Activated CD4-positive, CD25-positive, alpha-beta regulatory T cell (primary cell): ENCODE measurements at places on chromosomes 1 and 21.
A peak's percentile ranks its signal among the peaks of the same experiment; 100 is the strongest.

DNA sequence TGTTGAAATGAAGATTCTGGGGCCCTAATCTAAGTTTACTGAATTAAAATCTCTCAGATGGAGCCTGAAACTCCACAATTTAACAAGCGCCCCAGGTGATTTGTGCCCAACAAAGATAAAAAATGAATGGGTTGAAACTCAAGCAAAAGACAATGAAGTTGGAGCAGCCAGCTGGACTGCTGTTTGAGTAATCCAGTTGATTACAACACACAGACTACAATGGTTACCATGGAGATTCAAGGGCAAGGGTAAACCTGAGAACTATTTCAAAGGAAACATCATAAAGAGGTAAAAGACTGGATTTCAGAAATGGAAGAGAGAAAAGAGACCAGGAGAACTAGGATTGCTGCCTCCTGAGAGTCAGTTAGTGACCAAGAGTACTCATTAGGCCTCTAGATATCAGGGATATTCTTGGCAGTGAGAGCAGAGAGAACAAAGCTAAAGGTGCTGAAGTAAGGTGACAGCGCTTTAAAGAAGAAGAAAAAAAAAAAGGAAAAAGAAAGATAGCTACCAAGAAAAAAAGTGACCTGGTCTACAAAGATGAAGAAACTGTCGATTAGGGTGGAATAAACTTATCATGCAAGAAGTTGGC is 44.5 kb downstream of the LRRC53 start:
- no peak for DNase-seq

DNA sequence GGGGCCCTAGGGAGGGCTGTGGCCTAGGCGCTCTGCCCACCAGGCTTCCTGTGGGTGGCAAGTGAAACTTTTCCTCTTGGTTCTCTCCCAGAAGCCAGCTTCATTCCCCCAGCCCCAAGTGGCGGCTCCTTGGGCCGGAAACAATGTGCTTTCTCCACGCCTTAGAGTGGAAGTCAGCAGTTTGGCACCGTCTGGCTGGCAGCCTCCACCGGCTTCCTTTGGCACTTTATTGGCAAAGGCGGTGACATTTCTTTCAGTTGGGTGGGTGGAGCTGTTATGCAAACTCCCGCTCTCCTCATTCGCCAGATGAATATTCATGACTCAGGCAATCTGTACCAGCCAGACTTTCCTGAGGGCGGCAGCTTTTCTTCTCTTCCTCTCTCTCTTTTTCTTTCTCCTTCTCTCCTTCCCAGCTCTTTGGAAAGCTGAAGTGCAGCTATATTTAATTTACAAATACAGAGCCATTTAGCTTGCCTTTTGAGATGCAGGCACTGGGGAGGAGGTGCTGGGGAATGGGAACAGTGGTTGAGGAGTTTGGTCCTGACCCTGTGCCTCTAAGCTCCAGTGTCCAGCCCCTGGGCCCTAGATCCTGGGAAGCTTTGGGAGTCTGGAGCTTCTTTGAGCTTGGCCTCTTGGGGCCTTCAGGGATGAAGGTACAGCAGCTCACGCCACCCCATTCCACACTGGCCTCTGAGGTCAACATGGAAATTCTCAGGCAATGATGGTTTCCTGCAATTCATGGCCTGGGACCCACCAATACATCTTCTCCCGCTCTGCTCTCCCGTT is 67.8 kb upstream of the POU3F1 start:
- no peak for DNase-seq

- no peak for DNase-seq
These were observed 48.3 kb upstream of the FCRL4 start for GRCh38 chr1:157646144-157646543.

DNA sequence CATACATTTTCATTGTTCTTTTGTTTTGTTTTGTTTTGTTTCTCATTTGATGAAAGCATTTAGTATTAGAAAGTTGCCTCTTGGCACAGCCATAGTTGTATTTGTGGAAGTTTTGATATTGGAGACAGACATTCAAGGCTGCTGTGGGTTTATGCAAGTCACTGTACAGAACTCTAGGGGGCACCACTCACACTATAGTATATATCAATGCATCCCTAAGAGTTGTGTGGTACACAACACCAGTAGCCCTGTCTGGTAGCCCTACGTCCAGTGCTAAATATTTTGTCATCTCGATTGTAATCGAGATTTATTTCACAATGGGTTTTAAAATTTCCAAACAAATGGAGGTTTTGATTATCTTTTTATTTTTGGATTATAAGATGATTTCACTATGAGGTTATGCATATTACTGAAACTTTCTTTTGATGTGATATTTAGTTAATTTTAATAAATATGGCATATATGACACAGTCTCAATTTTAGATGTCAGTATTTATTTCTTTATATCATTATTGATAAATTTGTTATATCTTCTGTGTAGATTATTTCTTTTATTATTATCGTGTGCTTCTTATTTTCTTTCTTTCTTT is 112.2 kb downstream of the NR5A2 start:
- DNase-seq: no peak

DNA sequence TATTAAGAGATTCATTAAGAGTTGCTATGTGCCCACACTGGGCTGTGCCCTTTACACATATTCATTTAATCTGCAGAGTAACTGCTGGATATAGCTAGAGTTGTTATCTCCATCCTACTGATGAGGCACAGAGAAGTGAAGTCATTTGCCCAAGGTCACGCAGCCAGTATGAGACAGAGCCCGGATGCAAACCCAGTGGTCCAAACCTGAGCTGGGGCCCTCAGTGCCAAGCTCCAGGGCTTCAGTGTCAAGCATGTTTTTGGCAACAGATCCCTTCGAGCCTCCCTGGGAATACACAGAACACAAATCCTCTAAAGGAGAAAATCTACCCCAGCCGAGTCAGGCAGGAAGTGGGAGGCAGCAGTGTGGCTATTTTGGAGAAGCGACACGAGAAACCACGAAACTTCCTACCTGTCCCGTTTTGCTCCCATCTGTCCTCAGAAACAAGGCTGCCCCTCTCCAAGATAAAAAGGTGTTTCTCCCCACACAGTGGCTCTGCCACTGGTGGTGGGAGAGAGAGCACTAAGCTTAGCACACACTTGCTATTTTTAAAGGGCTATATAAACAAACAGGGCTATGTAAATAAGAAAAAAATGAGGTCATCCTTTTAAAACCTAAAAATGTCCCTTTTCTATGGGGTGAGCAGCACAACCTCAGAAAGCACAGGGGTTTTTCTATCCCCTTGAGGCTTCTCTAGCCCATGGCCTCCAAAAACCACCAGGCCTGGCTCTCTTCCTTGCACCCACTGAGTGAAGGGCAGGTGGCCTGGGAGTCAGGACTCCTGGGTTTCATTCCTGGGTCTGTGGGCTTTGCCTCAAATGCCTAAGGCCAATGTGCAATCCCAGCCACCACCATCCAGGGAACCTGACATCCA is 138.6 kb upstream of the EDN2 start:
- DNase-seq: no peak

DNA sequence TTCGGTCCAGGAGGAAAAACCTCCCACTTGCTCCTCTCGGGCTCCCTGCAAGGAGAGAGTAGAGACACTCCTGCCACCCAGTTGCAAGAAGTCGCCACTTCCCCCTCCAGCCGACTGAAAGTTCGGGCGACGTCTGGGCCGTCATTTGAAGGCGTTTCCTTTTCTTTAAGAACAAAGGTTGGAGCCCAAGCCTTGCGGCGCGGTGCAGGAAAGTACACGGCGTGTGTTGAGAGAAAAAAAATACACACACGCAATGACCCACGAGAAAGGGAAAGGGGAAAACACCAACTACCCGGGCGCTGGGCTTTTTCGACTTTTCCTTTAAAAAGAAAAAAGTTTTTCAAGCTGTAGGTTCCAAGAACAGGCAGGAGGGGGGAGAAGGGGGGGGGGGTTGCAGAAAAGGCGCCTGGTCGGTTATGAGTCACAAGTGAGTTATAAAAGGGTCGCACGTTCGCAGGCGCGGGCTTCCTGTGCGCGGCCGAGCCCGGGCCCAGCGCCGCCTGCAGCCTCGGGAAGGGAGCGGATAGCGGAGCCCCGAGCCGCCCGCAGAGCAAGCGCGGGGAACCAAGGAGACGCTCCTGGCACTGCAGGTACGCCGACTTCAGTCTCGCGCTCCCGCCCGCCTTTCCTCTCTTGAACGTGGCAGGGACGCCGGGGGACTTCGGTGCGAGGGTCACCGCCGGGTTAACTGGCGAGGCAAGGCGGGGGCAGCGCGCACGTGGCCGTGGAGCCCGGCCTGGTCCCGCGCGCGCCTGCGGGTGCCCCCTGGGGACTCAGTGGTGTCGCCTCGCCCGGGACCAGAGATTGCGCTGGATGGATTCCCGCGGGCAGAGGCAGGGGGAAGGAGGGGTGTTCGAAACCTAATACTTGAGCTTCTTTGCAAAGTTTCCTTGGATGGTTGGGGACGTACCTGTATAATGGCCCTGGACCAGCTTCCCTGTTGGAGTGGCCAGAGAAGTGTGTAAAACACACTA is 45.3 kb downstream of the MRPL39 start:
- DNase-seq: peak; percentile 44

DNA sequence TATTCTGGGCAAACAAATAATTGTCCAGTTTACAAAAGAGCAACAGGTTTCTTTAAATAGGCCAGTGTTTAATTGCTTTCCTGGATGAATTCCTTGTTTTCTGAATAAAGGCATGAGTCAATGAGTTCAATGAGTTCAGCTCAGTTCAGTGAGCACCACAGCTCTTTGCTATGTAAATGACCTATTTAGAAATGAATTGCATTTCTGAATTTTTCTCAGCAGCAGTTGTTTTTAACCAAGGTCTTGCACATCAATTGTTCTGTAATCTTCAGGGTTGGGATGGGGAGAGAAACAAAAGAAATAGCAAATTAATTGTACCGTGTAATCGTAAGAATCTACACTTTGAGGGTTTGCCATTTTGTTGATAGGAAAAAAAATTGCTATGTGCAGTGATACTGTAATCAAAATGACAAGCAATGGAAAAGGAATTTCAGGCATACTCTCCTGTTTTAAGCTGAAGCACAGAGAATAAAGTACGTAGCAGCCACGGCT is 45.7 kb downstream of the MIS18A start:
- no peak for DNase-seq

DNA sequence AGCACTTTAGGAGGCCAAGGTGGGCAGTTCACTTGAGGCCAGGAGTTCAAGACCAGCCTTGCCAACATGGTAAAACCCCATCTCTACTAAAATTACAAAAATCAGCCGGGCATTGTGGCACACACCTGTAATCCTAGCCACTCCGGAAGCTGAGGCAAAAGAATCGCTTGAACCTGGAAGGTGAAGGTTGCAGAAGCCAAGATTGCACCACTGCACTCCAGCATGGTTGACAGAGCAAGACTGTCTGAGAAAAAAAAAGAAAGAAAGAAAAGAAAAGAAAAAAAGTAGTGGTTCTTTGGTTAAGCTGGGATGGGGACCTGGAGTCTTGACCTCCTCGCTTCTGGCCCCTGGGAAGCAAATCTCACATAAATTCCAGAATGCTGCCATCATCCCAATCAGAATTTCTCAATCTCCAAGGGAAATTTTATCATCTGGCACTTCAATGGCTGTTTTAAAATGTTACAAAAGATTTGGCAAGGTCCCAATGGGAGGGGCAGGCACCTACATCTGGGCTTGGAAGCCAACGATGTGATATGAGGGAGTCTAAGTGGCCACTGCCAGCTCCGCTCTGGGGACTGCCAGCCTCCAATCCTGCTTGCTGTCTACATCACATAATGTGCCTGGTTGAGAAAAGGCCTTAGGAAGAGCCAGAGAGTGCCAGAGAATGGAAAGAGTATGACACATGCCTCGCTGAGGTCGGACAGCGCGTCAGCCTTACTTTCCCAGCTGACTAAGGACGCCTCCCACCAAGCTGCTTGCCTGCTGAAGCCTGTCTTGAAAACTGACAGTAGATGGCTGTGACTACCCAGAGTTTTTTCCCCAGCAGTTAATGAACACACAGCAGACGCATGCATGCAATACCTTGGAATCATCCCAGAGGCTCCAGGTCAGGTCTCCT is 42.1 kb upstream of the SRP9 start:
- no peak for DNase-seq

DNA sequence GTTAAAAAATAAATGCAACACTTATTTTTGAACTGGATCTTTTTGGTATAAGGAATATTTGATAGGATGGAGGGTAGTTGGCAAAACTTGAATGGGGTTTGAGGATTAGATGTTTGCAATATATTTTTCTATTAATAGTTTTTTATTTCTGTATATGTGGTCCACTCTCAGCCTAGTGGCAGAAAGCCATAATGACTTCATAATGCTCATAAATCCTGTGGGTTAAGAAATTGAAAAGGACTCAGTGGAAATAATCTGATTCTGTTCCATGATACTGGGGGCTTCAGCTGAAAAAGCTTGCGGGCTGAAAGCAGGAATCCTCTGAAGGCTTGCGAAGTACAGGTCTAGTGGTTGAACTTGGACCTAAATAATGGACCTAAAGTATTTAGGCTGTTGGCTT is 1028.6 kb upstream of the PRMT6 start:
- no peak for DNase-seq

GRCh38 chr1:214331827-214332423 is 51.0 kb downstream of the SMYD2 start:
- DNase-seq: no peak

DNA sequence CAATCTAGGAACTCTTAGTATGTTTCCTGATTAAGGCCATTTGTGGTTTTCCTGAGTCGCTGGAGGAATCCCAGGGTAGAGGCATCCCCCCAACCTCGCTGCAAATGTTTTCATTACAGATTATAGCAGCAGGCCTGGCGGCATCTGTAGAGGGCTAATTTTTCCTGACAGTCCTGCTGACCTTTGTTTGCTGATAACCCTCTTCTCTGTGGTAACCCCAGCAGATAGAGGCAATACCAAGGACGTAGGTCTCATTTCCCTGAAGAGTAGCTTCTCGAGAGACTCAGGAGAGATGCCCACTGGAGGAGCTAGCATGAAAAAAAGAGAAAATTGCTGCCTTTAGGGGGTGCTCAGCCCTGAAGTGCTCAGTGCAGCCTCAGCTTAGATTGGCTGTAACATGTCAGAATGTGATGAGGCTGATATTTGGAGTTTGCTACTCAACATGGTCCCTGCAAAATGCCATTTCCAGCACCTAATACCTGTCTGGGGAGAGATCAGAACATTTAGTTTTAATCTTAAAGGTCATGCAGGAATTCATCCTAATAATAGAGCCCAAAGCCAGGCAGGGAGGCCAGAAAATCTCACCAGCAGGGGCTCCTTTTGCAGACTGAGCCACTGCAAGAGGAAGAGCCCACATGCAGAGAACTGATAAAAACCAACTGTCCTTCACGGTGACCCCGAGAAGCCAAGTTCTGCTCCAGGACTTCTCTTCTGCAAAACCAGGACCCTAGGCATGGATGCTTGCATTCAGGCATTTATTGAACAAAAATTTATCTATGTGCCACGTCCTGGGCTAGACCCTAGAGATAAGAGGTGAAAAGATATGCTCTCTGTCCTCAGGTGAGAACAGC is 184.5 kb downstream of the KAZN start:
- no peak for DNase-seq

- DNase-seq: no peak
These were observed 12.6 kb downstream of the CREG1 start for GRCh38 chr1:167541003-167541402.
